SJSA1 (cell line): ENCODE measurements at places on chromosomes 13 and 19.

GRCh38 chr13:30234619-30235162 is 72.7 kb downstream of the KATNAL1 start:
- DNase-seq, result peak; percentile 44

DNA sequence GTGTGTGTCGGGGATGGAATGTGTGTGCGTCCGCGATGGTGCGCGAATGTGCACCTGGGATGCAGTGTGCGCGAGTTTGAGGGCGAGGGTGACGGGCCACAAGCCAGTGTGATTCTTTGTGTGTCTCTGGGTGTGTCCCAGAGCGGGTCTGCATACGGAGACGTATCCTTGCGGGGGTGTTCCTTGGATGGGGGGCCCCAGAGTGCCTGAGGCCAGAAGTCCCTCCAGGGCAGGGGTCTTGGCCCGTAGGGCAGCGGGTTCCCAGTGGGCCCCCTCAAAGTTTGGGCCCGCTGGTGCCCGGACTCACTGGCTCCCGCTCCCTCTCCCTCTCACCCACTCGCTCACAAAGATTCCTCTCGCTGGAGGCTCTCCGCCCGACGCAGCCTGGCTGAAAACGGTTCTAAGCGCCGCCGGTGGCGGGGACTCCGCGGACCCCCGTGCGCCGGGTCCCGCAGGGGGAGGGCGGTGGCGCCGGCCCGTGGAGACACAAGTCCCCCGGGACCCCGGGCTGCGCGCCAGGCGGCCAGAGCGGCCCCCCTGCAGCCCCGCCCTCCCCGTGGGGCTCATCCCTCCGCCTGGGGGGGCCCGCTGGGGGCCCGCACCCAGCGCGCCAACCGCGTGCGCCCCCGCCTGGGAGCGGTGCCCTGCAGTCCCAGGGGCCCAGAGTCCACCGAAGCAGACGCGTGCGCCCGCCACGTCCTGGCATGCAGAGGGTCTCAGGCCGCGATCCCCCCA is 886 bp downstream of the CRLF1 start:
- no peak for DNase-seq

GRCh38 chr13:76293751-76294150 is 592.5 kb downstream of the KCTD12 start:
- DNase-seq, result no peak

GRCh38 chr19:31676271-31677004 is 327.2 kb upstream of the TSHZ3 start:
- DNase-seq, result peak; percentile 31

DNA sequence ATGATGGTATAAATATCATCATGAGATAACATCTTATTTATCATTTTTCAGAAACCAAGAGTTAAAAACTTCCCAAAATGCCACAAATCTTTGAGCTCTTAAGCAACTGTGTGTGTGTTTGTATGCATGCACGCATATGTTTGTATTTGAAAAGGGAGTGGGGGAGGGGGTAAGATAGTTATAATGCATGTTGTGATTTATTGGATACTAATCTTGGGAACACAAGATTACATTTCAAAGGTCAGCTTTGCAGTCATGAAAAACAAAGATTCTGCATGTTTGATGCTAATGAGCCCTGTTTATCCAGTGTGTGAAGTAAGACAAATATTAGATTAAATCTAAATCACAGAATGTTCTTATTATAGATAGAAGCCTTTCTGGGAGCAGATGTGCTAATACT is 355.9 kb downstream of the DCT start:
- no peak for DNase-seq

- no peak for DNase-seq
Observed at GRCh38 chr19:20078581-20079031, 806 bp downstream of the ZNF90 start.

DNA sequence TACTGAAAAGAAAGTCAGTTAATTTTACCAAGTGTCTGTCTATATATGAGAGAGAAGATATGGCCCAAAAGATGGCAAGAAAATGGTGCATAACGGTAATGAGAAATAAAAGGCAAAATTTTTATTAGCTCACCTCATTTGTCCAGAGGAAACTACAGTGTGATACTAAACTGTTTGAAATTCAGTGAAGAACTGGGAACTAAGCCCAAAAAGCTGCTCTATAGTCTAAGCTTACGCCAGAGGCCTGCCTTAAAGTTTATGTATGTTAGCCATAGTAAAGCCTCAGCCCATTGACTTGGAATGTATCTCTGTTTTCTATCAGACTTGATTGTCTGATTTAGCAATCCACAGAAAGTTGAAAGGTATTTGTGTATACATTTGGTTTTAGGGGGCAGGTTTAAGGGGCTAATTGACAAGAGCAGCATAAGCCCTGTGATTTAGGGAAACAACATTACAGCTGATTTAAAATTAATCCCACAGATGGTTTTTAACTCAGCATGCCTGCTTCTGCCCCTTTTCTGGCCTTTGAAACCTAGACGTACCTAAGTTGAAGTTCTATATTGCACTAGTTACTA is 91.0 kb upstream of the MAB21L1 start:
- DNase-seq, result no peak
